NCI-H345 (cell line): ENCODE measurements at places on chromosomes 2 and 18.

- no peak for DNase-seq
Observed at GRCh38 chr2:234005126-234005525, 45.4 kb upstream of the SPP2 start.

GRCh38 chr2:203043226-203043625 is 28.6 kb downstream of the NBEAL1 start:
- no peak for DNase-seq

DNA sequence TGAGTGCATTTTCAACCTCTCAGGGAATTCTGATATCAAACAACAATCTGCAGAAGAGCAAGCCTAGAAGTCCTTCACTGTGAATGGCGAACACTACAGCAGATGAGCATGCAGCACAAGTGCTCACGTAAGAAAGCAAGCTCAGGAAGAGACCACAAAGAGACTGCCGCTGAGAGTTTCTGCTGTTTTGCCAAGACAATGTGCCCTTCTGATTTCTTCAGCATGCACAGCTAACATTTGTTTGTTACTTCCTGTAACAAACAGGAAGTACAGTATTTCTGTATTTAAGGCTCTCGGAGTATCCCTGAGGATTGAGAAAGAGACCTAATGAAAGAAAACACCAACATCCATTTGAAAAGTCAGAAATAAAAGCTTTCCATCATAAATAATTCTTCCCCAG is 45.9 kb downstream of the MBOAT2 start:
- DNase-seq: no peak

DNA sequence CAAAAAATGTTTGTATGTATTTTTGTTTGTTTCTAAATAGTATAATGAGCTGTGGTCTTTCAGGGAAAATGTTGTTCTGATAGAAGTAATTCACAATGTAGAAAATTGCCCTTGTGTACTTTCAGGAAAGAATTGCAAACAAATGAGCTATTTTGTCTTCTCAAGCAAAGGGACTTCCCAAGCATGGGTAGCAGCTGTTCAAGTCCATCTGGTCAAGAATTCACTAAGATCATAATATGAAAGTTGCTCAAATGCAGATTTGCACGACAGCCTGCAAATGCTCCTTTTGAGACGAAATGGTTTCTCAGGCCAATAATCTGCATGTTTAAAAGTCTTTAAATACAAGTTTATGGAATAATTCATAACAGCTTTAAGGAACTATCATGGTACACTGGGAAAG is 51.9 kb upstream of the HNMT start:
- DNase-seq: no peak

DNA sequence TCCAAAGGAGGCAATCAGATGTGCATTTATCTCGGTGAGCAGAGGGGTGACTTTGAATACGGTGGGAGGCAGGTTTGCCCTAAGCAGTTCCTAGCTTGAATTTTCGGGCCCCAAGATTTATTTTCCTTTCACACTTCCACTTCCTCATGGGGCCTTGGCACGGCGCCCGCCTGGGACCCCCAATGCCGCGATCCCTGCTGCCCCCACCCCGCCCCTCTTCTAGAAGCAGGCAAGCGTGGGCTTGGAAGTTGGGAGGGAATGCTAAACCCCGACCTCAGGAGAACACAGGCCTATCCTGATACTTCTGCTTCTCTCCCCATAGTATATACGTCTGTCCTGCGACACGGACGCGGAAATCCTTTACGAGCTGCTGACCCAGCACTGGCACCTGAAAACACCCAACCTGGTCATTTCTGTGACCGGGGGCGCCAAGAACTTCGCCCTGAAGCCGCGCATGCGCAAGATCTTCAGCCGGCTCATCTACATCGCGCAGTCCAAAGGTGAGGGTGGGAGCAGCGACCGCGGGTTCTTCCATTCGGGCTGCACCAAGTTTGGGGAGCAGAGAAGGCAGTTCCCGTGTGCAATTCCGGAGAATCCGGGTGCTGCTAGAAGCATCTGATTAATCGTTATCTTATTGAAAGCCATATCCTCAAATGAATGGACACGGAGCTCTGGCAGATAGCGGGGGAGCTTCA is 21.6 kb downstream of the TRPM8 start:
- no peak for DNase-seq

DNA sequence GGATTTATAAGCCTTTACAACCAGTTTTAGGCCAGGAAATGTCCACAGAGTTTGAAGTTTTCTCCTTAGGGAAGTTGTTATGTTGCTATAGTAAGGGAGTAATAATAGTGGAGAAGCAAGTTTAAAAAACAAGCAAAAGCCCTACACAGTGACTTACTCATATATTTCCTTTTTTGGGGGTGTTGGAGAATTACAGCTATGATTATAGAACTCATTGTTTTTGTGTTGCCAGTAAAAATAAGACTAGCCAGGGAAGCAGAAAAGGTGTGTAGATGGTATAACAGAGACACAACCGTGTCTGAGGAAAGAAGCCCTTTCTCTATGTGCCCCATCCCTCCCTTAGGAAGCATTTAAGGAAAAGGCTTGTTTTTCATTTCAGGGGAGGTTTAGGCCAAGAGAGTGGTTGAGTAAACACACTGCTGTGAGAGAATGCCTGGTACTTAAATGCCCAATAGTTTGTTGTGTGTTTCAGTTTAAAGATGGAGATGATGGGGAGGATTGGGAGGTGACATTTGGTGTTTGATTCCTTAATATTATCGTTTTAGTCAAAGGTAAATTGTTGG is 2.3 kb downstream of the VAPA start:
- DNase-seq: no peak

DNA sequence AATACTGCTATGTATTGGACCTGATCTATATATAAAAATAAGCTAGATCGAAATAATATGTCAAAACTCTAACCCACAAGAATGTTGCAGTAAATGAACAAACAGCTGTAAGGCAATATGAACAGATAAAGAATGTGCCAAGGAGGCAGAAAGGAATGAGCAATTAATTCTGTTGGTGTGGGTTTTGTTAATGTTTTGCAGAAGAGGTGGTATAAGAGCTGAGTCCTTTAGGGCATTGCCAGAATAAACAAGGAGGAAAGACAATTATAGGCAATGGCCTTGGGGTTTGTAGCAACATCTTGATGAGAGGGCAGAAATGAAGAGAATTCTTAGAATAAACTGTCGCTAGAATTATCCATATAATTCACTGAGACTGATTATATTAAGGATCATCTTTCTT is 240.9 kb upstream of the GULP1 start:
- DNase-seq: no peak

GRCh38 chr2:55357927-55358326 is 61.7 kb downstream of the CCDC88A start:
- DNase-seq: no peak
